ENCODE measurements at places on chromosomes 2 and 18.

- DNase-seq = no peak
Measured at GRCh38 chr18:75185460-75185859, 23.5 kb downstream of the PTGR3 start.

DNA sequence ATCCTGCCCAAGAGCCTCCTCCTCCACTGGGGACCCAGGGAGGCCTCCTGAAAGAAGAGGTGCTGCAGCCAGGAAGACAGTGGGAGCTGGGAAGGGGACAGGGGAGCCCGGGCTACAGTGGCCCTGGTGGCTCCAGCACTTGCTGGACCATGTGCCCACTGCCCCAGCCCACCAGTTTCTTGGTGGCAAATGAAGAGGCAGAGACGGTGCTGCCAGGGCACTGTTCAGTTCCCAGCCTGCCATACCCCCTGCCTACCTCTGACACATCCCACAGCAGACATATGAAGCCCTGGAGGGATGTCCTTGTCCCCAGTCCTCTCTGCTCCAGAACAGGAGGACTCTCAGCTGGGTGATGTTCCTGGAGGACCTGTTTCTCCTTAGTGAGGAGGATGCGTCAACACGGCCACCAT lies 3.7 kb downstream of the RAMP1 start:
- DNase-seq = no peak

DNA sequence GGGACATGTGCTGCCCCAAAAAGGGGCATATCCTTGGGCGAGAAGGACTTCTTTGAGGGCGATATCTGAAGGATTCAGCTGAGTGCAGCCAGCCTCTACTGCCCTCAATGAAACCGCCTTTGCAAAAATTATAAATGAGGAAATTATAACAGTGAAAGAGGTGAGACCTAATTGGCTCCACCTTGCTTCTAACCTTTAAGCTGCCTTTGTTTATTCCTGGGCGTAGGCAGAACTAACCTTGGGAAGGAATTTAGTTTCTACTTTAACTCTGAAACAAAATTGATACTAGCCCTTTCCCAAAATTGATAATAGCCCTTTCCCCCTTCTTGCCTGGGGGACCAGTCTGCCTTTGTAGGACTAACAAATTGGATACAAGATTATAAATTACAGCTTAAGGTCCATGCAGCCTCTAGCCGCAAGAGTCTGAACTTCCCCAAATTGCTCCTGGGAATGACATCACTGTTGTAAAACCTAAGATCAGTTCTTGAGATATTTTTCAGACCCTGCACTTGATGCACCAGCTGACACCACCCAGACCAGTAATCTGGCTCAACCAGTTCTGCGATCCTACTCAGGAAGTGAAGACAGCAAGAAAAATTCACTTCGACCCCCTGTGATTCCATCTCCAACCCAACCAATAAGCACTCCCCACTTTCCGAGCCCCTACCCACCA lies 36.0 kb upstream of the ASAP2 start:
- no peak for DNase-seq

DNA sequence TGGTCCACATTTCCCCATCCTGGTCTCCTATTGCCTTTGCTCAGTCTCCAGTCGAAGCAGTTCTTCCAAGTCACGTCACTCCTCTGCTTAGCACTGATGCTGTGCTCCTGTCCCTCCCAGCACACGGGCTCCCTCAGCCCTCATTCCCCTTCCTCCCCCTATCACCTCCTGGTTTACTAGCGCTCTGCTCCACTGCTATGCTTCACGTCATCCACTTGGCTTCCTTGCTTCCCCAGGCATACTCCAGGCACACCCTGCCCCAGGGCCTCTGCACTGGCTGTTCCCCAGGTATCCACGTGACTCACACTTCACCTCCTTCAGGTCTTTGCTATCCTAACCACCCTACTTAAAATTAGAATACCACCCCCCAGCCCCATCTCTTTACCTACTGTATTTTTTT lies 269.3 kb downstream of the GLI2 start:
- DNase-seq = peak; percentile 35

- no peak for DNase-seq
Measured at GRCh38 chr2:23692851-23693605, 233.9 kb downstream of the ATAD2B start.

DNA sequence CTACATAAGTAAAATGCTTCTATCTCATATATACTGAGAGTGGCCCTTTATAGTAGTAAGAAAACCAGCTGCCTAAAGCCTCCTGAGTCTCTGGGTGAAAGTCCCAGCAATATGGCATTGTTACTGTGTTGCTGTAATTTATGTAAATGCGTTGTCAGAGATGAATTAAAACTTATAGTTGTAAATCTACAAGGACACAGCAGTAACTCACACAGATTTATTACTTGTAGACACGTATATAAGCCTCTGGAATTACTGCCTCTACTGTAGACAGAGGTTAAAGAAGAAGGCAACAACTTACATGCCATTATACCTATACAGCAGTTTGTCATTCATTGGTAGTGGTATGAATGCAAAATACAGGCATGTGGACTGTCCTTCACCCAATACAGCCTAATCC lies 169.1 kb upstream of the BOD1L2 start:
- DNase-seq = no peak

DNA sequence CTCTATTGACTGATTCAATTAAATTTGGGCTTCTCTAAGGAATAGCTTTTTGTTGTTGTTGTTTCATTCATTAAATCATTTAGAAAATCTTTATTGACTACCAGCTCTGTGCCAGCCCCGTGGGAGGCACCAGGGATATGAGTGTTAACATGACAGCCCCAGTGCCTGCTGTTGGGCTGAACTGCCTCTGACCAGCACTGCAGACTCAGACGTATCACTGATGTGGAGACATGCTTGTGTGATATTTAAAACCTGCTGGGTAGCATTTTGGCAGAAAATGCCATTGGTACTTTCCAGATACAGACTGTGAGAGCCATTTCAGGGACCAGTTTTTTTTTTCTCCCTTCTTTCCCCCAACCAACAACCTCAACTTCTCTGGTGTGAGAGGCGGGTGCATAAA lies 38.6 kb upstream of the KCNF1 start:
- no peak for DNase-seq

DNA sequence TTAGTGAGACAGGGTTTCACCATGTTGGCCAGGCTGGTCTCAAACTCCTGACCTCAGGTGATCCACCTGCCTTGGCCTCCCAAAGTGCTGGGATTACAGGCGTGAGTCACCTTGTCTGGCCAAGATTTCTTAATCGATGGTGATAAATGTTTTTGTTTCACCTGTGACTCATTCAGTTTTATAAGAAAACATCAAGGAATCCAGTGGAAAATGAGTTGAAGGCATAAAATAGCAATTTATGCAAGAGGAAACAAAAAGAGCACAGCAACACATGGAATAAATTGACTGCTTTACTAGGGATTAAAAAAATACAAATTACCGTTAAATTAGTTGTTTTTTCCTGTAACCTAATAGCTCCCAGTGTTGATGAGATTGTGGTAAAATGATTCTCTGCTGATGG lies 80.2 kb downstream of the CDK15 start:
- no peak for DNase-seq

DNA sequence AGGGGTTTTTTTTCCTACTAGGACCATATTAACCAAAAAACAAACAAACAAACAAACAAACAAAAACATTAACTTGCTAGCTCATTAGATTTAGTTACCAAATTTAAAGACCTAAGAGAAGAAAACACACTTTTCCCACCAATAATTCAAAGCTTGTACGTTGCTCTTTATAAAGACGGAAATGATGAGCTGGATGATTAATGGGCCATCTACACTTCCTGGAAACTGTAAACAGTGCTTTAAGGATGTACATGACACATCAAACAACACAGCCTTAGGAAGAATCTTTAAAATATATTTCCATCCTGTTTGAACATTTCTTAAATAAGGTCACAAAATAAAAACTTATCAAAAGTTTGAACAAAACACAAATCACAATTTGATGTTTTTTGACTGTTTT lies 982 bp downstream of the BMP10 start:
- DNase-seq = no peak
